CD4-positive, alpha-beta memory T cell (primary cell): ENCODE measurements at places on chromosomes 16 and 17. TPM values are rescaled to one million over a fixed set of nuclear protein-coding genes. Genes with fewer than 3 reads are reported as not detected.

The BOLA2 gene
- total RNA-seq: 10.9 TPM

DNA sequence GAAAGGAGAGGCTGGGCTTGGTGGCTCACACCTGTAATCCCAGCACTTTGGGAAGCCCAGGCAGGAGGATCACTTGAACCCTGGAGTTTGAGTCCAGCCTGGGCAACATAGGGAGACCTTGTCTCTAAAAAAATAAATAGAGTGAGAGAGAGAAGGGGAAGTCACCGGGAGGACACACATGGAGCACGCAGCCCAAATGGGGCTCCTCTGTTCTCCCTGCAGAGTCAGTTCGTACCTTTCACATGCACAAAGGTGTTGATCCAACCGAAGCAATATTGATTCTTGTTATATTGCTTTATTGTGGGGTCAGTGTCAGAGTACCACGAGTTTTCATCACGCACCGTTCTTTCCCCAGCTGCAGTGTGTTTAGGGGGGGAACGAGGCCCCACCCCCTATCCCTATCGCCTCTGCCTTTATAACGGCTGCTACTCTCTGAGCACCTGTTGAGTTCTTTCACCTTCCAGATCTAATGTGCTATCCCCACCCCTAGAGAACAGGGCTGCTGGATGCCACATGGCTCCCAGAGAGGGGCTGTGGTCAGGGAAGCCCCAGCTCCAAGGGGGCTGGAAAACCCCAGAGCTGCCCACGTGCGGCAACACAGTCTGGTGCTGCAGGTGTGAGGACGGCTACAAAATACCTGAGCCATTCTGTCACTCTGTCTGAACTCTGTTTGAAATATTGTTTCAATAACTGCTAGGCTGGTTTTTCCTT is 1.0 kb upstream of the TMEM235 start:
- DNase-seq: no peak

- DNase-seq: no peak
Observed at GRCh38 chr16:63577891-63578290, 1541.7 kb upstream of the CDH8 start.

DNA sequence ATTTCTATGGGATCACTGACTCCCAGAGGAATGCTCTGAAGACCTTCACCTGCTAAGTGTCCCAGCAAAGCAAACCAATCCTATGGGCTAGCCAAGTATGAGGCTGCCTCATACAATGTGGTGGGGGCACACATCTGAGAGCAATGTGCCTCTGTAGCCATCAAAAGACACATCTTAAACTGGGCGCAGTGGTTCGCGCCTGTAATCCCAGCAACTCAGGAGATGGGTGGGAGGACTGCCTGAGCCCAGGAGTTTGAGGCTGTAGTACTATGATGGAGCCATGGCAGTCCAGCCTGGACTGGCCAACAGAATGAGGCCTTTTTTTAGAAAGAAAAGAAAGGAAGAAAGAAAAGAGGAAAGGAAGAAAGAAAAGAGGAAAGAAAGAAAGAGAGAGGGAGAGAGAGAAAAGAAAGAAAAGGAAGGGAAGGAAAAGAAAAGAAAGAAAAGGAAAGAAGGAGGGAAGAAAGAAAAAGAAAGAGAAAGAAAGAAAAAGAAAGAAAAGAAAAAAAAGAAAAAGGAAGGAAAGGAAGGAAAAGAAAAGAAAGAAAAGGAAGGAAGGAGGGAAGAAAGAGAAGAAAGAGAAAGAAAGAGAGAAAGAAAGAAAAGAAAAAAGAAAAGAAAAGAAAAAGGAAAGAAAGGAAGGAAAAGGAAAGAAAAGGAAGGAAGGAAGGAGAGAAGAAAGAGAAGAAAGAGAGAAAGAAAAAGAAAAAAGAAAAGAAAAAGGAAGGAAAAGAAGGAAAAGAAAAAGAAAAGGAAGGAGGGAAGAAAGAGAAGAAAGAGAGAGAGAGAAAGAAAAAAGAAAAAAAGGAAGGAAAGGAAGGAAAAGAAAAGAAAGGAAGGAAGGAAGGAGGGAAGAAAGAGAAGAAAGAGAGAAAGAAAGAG is 430.3 kb downstream of the SLC39A11 start:
- no peak for DNase-seq

DNA sequence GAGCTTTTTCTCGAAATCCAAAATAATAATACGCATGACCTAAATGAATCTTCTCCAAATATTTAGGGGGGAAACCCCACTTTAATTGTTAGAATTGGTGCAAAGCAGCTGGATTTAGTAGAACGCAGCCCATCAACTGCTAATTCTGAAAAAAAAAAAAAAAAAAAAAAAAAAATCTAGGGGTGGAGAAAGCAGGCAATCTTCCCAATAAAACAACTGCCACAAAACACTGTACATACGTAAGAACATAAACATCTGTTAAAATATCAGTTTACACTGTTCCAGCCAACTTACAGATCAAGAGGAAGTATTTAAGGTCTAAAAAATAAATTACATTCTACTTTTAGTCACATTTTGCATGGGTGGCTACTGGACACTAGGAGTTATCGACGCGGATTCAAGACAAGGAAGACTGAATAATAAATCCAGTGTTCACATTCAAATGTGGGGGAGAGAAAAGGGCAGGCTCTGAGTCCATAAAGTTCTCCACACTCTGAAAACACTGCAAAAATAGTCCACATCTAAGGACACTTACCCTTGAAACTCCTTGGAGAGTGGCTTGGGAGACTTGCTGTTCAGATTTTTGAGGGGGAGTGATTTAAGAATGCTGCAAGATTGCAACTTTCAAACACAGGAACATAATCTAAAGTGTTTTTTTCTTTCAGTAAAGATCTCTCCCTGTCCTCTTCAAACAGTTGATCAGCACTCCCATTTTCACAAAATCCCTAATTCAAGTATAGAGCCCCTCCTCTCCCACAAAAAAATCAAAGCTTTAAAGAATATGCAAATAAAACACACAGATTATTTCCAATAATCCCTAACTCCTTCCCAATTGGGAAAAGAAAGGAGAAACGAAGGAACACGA is 1.3 kb downstream of the APPBP2 start:
- no peak for DNase-seq
